ENCODE measurements at places on chromosomes 2 and 18. TPM values are rescaled to one million over a fixed set of nuclear protein-coding genes. Genes with fewer than 3 reads are reported as not detected.
A peak's percentile ranks its signal among the peaks of the same experiment; 100 is the strongest.

DNA sequence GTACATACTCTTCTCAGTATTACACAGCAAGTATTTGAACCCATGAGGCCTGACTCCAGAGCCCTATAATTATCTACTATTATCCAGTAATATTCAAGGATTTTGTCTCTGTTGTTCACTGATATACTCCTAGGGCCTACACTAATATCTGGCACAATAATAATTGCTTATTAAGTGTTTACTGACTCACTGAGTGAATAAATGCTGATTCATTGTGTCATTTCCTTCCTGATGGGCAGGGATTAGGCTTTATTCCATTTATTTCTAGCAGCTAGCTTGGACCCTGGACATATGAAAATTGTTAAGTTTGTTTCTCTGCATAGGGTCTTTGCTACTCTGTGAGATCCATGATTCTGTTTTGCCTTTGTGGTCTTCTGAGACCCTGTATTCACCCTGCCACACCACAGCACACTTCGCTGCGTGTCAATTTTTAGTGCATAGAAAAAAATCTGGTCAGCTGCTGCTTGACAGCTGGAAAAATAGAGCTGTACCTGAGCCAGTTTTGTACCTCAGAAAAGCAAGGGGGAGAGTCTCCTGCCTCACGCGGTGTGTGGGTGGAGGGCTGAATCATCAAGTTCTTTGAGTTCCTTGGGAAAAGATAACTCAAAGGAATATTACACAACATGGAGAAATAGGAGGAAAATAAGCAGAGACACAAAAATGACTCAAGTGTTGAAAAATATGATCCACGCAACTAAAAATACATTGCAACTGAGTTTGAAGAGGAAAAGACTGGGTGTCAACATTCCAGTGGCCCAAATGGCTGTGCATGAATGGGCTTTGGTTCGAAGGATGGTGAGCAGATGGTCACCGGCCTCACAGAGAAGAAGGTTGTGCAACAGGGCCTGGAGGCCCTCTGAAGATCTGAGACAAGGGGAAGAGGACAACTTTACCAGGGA lies 18.9 kb upstream of the DPP4 start:
- peak; percentile 98 for DNase-seq

DNA sequence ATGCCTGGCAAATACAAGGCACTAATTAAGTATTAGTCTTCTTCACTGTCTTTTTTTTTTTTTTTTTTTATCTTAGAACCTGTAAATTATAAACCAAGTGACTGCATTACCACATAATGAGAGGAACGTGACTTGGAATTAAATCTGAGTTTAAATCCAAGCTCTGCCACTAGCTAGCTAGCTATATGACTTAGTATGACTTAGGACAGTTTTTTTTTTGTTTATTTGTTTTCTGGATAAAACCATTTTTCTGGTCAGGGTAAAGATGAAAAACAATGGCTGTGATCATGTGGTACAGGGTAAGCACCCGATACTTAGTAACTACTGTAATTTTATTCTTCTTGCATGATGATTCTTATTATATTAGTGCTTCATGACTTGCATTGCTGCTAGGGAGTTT lies 191.8 kb upstream of the LRRTM1 start:
- no peak for DNase-seq

GRCh38 chr2:48449073-48449840 lies 80.7 kb upstream of the STON1 start:
- DNase-seq = no peak

DNA sequence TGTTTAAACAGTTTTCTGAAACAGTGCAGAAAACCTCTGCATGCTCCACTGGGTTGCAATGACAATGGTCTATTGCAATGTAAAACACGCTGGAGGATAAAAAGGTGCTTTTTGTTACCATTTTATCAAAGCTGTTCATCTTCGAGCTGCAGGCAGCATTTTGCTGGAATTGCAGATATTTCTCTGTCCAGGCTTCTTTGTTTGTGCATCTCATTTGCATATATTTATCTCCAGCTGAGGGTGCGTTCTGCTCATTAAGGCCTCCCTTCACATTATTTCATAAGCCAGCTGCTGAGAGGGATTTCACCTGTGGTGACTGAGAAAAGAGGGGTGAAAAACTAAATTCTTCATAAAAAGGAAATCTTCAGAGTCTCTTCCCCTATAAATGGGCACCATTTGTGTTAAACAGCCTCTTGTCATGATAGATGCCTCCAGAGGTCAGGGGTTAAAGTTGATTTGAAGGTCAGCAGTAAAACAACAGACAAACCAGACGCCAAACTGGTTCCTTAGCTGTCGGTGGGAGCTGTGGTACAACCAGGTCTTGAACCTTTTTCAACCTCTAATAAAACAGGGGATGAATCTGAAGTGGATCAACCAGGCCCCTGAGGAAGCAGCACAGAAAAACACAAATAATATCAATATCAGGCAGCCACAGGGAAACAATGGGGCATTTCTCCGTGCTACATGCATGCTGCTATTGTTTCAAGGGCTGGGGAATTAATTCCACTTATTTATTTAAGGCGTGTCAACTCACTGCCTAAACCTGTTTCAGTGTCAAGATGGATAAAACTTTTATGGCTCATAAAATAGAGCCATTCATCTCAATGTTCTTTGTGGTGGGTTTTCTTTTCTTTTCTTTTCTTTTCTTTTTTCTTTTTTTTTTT lies 265.1 kb downstream of the MEIS1 start:
- DNase-seq = peak; percentile 31

Gene FBXO36
- 3.9 TPM for total RNA-seq

DNA sequence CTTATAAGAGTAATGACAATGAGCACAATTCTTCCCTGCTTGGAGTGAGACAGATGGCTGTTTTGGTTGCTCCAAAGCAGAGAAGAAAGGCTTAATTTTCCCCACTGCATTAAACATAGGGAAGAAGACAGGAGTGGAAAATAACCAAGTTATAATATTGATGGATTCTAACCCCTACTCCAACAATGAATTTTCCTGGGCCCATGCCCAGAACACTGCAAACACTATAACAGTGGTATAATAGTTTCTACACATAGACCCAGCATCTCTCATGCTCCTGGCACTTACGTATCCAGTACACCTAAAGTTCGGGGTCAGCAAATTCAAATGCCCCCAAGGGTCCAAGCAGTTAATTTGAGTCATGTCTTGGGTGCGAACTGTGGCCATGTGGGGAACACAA lies 613.4 kb downstream of the PLCL1 start:
- no peak for DNase-seq

GRCh38 chr2:221255862-221256261 lies 316.2 kb downstream of the EPHA4 start:
- DNase-seq = no peak

DNA sequence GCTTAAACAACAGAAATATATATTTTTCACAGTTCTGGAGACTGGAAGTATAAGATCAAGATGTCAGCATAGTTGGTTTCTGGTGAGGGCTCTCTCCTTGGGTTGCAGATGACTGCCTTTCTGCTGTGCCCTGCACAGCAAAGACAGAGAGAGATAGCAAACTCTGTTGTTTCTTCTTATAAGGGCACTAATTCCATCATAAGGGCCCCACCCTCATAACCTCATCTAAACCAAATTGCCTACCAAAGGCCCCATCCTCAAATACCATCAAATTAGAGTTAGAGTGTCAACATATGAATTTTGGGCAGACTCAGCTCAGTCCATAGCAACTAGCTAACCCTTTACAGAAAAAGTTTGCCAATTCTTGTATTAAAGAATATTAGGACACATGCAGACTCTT lies 94.0 kb upstream of the TLK1 start:
- DNase-seq = no peak

GRCh38 chr2:60383401-60384143 lies 169.9 kb downstream of the BCL11A start:
- DNase-seq = no peak

Gene KLHL29
- 14.7 TPM for total RNA-seq

- peak; percentile 79 for DNase-seq
These were observed 83.6 kb upstream of the MGAT5 start for GRCh38 chr2:134170294-134170693.

DNA sequence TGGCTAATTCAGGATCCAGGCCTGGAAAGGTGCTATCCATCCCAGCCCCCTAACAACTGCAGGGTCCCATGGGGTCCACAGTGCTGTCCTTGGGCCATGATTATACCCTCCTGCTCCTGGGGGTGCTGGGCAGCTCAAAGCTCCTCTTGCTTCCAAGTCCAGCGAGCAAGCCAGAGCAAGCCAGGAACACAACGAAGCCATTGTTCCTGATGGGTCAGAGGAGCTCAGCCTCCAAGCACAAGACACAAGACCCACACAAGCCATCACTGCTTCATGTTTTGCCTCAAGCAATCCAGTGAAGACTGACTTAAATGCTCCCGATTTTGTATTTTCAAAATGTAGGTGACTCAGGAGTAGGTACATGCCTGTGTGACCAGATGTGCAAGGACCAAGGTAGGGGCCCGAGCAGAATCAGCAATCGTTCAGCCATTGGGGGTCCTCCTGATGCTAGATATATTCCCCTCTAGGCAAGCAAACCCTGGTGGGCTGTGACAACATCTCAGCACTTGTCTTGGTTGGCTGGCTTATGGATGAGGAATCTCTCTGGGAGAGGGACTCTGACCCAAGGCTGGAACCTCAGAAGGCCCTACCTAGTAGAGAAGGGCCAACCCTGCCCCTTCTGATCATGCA lies 90.8 kb downstream of the EPAS1 start:
- DNase-seq = no peak

DNA sequence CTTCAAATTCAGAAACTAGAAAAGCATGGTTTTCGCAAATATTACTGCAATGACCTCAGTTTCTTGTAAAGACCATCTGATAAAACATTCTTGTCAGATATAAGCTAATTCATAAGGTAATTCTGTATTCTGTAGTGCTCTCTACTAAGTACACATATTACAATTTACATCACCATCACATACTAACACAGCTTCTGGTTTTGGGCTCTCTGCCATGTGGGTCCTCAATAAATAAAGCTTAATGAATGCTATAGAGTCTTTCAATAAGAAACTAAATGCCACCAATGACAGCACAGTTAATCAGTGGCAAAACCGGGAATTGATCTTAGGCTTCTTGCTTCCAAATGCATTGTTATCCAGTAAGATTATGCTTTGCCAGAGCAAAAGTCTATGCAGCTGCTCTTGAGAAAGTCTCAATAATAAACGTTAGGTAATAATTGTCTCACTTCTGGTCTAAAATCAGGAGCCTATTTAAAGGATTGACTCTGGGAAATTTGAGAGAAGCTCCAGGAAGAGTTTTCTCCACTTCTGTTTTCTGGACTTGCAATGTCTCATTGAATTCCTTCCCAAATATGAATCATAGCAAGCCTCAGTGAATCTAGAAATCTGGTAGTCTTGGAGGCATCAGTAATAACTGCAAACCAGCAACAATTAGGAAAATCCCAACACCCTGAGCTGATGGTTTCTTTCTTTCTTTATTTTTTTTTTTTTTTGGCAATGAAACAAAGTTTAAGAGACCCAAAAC lies 67.9 kb upstream of the RAPGEF4 start:
- no peak for DNase-seq

DNA sequence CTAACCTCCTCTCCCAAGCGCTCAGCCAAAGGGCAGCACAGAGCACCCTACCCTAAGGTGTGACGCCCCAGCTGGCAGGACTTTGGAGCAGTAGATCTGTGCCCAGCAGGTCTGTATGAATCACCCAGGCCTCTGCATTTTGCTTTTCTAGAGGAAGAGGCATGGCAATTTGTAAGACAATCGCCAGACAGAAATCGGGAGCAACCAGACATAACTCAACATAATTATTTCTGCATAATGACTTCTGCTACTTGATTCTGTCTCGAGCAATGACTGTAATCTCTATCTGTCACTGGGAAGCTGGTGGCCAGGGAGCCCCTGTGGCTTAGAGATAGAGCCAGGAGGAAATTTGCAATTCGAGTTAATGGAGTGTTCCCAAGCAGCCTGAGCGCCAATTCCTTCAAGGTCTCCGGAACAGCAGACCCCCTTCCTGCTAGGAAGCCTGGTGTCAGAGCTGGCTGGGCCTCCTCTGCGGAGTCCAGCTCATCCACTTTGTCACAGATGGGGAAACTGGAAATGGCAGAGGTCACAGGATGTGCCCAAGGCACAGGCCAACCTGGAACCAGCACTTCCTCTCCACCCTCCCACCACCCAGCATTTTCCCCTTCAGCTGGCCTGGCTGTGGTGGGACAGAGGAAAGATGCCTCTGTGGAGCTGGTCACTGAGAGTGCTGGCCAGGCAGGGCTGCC lies 55.0 kb downstream of the ODC1 start:
- DNase-seq = no peak

- DNase-seq = no peak
These were observed 26.6 kb downstream of the PTRHD1 start for GRCh38 chr2:24766609-24767008.

Gene TP53I3
- 66.9 TPM for total RNA-seq

Gene AMER3
- not detected for total RNA-seq

GRCh38 chr2:240431661-240432424 lies 3.6 kb upstream of the GPC1 start:
- DNase-seq = no peak

Gene ACVR1C
- under 0.01 TPM for total RNA-seq
